Stimulated activated naive CD4-positive, alpha-beta T cell treated with Interleukin-2 at 50 U/mL for 16 hours (primary cell): ENCODE measurements at places on chromosomes 4 and X.

DNA sequence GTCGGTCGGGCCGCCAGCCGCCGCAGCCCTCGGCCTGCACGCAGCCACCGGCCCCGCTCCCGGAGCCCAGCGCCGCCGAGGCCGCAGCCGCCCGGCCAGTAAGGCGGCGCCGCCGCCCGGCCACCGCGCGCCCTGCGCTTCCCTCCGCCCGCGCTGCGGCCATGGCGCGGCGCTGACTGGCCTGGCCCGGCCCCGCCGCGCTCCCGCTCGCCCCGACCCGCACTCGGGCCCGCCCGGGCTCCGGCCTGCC lies 213 bp downstream of the NFKB1 start:
- DNase-seq, result no peak

DNA sequence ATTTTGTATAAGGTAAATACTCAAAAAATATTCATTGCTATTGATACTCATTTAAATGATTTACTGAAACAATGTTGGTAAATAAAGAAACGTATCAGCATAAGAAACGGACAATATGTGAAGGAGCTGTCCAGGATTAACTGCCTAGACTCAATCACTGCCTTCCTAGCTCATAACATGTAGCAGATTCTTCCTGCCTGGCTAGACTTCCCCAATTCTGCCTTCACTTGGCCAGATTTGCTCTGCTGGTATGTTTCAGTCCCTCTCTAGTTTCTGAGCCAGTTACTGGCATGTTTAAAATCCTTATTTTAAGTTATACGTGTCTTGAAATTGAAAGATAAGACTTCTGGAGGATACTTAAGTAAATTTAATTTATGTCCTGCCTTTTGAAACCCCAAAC lies 740.3 kb downstream of the CENPC start:
- DNase-seq, result no peak

GRCh38 chr4:156607478-156607857 lies 364.1 kb downstream of the PDGFC start:
- DNase-seq, result no peak

DNA sequence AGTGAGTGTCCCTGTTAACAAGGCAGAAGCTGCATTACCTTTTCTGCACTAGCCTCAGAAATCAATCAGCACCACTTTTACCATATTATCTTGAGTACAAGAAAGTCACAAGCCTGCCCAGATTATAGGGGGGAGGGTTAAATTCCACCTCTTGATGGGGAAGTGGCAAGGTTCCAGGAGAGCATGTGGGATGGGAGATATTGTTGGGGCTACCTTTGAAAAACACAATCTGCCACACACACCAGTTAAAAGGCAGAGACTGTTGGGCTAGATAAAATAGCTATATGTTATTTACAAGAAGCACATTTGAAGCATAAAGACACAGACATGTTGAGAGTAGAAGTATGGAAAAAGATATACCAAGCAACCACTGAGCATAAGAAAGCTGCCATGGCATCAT lies 6.6 kb upstream of the AVPR2 start:
- no peak for DNase-seq

DNA sequence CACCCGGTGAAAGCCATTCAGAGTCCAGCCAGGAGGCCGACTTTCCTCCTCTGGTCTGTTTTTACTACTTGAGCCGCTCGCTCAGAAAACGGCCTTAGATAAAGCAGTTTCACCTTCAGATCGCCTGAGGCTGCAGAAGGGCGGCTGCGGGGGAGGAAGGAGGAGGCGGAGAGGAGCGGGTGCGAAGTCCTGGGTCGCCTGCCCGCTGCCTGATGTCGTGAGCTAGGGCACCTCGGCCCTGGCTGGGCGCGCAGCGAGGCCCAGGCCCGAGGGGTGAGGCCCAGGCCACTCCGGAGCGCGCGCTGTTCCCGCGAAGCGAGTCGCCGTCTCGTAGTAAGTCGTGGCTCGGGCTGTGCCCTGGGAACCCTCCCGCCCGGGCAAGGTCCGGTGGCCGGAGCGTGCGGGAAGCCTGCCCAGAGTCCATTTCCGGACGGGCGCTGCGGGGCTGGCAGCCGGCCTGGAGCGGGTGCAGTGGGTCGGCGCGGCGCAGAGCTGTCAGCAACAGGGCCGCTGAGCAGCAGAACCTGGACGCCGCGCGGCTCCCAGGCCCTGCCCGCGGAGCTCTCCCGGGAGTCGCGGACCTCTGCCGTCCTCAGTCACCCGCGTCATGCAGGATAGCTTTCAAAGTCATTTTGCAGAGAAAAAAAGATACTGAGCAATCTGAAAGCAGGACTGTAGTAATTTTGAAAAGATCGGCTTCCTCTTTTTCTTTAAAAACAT lies 18.6 kb downstream of the TRIM2 start:
- peak; percentile 7 for DNase-seq

GRCh38 chr4:142324572-142324971 lies 521.5 kb downstream of the INPP4B start:
- no peak for DNase-seq

DNA sequence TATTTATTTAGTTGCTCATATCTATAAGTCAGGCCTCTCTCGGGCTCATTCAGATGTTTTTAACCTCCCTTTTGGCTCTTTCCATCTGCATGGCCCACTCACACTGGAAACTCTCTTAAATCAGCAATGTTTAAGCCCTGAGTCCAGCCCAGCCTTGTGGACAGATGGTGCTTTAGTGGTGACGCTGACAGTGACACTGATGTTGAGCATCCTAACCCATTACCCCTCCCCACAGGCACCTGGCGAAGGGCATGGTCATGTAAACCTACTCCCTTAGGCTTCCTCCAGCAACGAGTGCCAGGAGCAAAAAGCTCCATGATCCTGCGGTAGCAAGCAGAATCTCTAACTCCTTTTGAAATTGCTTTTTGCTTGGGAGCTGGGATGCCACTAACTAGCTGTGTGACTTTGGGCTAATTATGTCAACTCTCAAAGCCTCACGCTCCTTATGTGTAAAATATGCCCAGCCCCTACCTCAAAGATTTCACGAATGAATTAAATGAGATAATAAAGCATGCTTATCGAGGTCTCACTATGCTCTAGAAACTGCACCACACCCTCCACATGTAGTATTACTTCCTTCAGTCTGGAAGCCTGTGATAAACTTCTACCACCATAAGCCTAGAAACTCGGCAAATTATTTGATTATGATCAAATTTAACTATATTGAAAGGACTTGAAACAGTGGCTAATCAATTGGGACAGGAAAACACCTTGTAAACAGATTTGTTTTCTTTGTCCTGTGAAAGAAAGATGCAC lies 569.4 kb downstream of the BCOR start:
- DNase-seq, result no peak

DNA sequence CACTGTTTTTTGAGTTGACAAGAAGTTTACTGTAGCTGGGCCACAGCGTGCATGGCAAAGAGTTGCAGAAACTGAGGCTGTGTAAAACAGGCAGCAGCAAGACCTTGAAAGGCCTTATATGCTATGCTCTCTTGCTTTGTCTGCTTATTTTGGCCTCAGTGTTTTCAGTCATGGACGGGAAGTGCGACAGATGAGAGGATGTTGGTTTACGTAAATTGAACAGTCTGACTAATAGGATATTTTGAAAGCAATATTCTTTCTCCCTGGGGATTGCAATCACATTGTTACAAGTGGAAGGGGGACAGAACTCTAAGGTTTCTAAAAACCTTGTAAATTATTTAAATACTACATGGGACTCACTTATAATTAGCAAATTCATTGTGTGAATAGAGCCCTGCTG lies 32.2 kb upstream of the MAGEA10 start:
- DNase-seq, result no peak

DNA sequence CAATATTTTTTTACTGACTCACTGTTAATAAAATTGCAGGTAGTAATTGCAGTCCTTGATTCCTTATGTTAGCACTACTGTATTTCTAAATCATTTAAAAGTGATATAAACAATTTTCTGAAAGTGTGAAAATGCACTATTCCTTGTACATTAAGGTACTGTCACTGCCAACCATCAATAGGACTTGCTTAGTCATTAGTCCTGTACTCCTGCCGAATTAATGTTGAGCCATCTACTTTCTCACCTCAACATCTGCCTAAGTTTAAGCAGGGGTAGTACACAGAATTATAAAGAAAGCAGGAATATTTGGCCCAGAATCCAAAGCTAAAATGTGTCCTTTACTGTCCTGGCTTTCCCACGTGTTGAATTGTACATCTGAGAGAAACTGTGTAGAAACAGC lies 87.0 kb upstream of the TRPC3 start:
- DNase-seq, result no peak

DNA sequence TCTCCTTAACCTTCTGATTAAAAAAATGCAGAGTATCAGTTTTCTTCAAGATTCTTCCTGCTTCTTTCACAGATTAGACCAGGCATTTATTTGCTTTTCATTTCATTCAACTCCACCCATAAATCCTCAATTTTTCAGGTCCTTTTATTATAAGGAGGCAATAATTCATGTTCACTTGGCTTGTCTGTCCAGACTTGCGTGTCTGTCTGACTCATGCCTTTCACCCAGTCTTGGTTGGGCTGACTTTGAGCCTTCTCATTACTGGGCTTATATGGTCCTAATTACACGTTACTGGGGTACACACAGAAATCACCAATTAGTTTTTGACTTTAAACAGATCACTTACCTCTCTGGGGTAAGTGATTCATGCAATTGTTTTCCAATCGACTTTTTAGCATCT lies 48.8 kb upstream of the GALNT7 start:
- DNase-seq, result no peak

GRCh38 chr4:89382439-89382838 lies 74.8 kb upstream of the GPRIN3 start:
- DNase-seq, result no peak

DNA sequence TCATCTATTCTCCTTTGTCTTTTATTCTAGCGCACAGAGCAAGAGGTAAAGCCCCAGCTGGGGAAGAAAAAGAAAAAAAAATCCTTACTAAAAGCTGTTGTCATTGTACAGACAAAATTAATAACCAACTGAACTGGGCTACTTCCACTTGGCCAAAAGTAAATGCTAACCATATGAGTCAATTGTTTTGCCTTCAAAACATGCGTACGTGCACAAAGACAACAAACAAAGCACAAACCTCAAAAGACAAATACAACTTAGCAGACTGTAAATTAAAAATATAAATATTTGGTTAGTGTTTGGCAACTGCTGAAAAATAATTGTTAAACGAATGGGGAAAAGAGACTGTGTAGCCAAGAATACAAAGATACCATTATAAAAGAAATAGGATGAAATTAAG lies 5.9 kb downstream of the EDA2R start:
- no peak for DNase-seq

- DNase-seq, result no peak
Measured at GRCh38 chr4:27003642-27004113, 143.0 kb downstream of the STIM2 start.

DNA sequence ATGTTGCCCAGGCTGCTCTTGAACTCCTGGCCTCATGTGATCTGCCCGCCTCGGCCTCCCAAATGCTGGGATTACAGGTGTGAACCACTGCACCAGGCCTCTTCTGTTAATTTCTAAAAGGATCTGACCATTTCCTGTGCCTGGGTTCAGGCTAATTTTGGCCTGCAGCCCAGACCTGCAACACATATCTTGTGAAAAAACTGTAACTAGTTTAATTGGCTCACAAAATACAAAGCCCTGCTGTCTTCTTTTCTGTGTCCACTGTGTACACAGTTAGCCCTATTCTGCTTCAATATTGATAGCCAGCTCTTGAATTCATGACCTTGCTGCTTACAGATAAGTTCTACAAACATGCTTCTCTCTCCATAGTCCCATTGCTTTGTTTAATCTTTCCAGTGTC lies 753.5 kb downstream of the PDHA2 start:
- DNase-seq, result no peak

DNA sequence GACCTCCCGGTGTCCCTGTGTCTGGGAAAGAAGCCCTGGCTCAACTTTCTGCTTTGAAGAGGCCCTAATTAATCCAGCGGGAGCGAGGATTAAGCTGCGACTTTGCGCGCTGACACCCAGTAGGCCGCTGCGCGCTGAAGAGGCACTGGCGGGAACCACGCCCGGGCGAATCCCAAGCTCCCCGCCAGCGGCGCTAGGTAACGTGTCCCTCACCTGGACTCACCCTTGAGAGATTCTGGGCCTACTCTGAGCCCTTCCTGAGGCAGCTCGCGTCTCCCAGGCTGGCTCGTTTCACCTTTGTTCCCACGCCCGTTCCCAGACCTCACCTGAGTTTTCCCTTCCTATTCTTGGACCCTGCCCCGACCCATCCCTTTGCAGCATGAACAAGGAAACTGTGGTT lies 616 bp upstream of the KLHL34 start:
- no peak for DNase-seq

GRCh38 chr4:101667348-101667747 lies 123.2 kb upstream of the BANK1 start:
- DNase-seq, result no peak

GRCh38 chr4:152479428-152480026 lies 56.4 kb downstream of the FBXW7 start:
- DNase-seq, result no peak

DNA sequence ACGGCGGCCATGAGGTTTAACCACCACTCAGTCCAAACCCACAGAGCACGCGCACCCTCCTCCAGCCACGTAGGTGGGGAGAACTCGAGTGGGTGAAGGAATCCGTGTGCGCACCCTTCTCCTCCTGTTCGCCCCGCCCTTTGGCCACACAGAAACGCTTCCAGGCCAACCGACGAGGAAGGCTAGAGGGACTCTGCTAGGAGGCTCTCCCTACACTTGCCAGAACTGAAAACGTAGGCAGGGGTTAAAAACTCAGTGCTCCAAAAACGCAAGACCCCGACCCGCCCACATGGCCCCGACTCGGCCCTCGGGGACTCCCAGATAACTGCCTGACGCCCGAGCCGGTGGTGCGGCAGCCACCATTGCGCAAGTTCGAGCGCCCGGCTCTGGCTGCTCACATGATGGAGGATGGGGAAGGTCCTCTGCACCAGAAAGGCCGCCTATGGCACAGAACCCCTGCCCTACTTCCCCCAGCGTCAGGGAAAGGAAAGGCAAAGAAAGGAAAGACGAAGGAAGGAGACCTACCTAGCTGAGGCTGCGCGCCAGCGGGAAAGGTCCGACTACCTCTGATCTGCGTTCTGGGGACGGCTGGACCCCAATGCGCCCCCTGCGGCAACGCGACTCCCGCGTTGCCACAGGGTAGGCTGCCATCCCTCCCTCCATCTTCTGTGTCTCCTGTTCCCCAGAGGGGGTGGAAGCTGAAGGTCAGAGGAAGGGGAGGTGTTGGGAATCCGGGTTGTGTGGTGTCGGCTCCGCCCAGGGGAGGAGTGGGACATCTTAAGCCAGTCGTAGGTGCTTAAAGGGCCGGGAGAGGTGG lies 201.9 kb upstream of the AGTR2 start:
- no peak for DNase-seq

GRCh38 chrX:129741880-129742758 lies 3.3 kb downstream of the XPNPEP2 start:
- DNase-seq, result no peak

GRCh38 chr4:142840516-142841123 lies 5.5 kb downstream of the INPP4B start:
- DNase-seq, result no peak

- no peak for DNase-seq
Measured at GRCh38 chr4:146155152-146155724, 20.3 kb upstream of the LSM6 start.
